Activated CD4-positive, alpha-beta T cell treated with anti-CD3 and anti-CD28 coated beads, Interleukin-2, amount 50 U/mL, for 48 hours (primary cell): ENCODE measurements at places on chromosomes 7 and 10.

GRCh38 chr7:141352955-141353354 lies 198.3 kb upstream of the AGK start:
- no peak for DNase-seq

- no peak for DNase-seq
These were observed 163.7 kb downstream of the ARL4A start for GRCh38 chr7:12851142-12851541.

DNA sequence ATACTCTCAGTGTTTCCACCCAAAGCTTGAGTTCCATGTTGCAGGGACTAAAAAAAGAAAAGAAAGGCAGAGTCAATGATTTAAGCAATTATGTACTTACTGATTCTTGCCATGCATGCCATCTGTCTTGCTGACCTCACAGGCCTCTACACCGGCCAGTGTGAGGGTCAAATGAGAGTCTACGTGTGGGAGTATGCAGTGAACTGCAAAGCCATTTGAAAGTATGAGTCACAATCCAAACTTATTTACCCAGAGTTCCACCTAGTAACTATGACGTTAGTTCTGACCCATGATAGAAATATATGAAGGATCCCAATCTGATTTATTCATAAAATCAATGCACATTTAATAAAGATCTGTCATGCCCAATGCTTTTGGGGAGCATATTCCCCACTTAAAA lies 26.5 kb downstream of the PDE1C start:
- DNase-seq = no peak

- DNase-seq = peak; percentile 87
These were observed 977 bp upstream of the SFR1 start for GRCh38 chr10:104120903-104121484.

- DNase-seq = no peak
These were observed 126.7 kb upstream of the CALN1 start for GRCh38 chr7:72538856-72539255.

DNA sequence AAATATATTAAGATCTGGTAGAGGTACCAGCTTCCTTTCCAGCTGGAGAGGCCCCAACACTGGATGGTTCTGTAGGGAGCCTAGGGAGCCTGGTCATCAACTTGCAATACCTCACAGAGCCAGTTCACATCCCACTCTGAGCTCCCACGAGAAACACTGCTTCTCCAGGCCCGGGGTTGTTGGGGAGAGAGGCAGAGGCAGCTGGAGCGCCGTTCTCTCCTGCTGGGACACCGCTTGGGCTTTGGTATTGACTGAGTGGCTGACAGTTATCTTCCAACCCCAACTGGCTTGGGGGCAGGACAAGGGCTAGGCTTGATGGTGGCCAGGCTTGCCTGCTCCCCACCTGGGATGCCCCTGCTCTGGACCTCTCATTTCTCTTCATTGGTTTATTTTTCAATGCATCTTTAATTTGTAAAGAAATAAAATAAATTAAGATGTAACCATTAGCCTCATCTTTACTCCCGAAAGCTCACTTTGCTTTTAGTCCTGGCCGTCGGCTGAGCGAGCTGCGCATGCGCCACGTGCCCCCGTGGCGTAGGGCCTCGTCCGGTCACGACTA lies 10.0 kb upstream of the CHCHD1 start:
- no peak for DNase-seq

DNA sequence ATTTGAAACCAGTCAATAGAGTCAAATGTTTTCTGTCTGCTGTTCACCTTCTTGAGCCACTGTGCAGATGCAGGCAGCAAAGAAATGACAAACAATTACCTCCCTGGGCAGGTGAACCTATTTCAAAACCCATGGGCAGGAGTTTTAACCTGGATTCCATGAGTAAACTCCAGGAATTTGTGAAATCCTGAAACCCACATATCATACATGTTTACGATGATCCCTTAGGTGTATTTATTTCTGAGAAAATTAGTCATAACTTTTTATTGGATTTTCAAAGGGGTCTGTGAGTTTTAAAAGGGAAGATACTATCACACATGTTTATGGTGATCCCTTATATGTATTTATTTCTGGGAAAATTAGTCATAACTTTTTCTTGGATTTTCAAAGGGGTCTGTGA lies 59.8 kb downstream of the ARL5B start:
- DNase-seq = no peak

DNA sequence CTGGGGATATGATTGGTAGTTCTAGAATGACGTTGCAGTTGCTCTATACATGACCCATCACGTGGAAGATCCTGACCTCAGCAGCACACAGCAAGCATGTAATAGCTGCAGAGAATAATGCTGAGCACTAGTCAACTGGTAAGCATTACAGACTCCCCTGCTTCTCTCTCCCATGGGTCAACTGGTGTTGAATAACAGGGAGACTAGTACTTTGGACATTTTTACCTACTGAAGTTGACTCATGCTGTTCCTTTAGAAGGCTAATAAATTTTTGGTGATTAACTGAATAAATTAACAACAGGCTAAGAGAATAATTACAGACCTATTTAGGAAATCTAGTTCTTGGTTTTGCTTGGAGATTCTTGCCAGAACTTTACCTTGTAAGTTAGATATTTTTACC lies 234.1 kb downstream of the AUTS2 start:
- no peak for DNase-seq

GRCh38 chr7:75650062-75650461 lies 88.7 kb downstream of the HIP1 start:
- DNase-seq = no peak

DNA sequence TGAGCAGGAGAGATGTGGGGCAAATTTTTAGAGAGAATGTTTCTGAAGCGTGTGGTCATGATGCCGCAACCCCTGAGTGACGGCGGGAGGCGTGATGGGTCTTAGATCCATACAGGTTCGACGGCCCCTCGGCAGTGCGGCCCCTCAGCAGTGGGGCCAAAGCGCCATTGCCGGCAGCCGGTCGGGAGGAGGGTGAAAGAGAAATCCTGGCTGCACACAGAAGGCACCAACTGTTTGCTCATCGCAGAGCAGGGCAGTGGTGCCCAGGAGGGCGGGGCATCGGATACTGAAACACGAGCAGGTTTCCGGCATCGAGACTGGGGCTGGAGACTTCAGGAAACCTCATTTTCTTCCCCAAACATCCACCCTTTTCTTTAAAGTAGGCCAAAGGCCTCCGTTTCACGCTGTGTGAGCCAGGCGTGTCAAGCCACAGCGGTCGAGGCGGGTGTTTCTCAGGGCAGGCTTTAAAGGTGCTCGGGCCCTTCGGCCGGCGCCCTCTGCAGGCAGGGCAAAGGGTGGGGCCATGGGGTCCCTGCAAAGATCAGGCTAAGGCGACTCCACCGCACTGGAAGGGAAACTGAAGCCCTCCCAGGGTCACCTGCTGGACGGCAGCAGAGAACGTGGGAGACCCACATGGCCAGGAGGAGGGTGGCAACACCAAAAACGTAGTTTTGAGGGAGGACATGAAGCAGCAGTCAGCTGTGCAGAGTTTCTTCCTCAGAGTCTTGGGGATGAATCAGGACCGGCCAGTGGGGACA lies 42.0 kb upstream of the PPP2R2D start:
- no peak for DNase-seq

DNA sequence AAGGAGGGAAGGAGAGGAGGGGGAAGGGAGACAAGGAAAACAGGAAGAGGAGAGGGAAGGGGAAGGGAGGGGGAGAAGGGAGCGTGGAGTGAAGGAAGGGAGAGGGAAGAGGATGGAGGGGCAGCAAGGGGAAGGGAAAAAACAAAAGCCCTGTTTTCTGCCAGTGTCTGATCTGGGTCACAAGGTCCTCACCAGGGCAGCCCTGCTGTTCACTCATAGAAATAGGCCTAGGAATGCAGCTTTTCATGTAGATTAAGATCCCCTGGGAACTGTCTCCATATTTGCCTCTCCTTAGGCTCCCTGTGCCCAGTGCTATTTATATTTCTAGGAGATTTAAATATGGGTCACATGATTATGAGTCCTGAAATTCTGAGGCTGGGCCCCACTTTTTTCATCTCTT lies 790.7 kb downstream of the TNS3 start:
- no peak for DNase-seq

GRCh38 chr10:110172155-110172554 lies 35.2 kb upstream of the MXI1 start:
- no peak for DNase-seq

- DNase-seq = no peak
These were observed 15.6 kb upstream of the SLC26A3 start for GRCh38 chr7:107818622-107819021.
